MM.1S (cell line): ENCODE measurements at places on chromosomes 2 and 18.

DNA sequence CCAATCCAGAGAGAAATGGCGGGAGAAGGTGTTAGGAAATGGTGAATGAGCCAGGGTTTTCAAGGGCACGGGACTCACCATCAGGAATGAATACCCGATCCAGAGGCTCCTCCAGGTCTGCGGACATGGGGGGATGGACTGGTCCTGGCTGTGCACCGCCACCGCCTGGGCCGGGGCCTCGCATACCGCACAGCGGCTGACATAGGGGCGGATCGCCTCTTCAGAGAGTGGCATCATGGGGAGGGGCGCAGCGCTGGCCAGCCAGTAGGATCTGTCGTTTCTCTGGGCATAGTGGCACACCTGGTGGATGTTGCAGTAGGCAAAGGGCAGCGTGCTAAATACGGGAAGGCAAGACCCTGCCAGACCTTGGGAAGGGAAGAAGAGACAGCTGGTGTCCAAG is 156.1 kb downstream of the COL4A4 start:
- no peaks in the 10 kb centered on the region for H3K27me3 ChIP-seq
- H3K36me3 ChIP-seq, result no peaks in the 10 kb centered on the region
- no peak for DNase-seq
- H3K27ac ChIP-seq, result no peak overlapping the region

- no peaks in the 10 kb centered on the region for H3K27me3 ChIP-seq
- no peak overlapping the region for H3K4me3 ChIP-seq
- no peak overlapping the region for H3K27ac ChIP-seq
- H3K4me1 ChIP-seq, result no peaks in the 10 kb centered on the region
- no peaks in the 10 kb centered on the region for H3K36me3 ChIP-seq
- no peak for DNase-seq
These were observed 677.0 kb downstream of the RNF144A start for GRCh38 chr2:7594211-7594610.

- no peaks in the 10 kb centered on the region for H3K27me3 ChIP-seq
- no peak for DNase-seq
- no peaks in the 10 kb centered on the region for H3K4me1 ChIP-seq
- H3K4me3 ChIP-seq, result no peak overlapping the region
- H3K36me3 ChIP-seq, result no peaks in the 10 kb centered on the region
- no peak overlapping the region for H3K27ac ChIP-seq
These were observed 30.2 kb upstream of the IL1R2 start for GRCh38 chr2:101961338-101962191.

DNA sequence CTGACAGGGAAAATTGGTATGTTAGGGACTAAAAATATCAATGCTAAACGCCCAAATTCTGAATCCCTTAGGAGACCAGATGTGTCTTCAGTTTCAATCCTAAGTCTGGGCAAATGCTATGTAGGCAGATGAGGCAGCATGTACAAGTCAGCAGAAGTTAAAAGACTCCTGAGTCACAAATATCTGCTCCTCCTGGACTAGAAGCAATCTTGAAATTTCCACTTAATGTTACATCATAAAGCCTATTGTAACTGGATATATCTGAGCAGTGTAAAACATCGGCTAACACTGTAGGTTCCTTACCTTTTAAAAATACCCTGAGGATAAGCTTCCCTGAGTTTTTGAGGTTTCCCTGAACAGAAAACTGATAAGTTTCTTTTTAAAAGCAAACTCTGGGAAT is 1087.6 kb upstream of the PIK3C3 start:
- H3K27ac ChIP-seq, result no peak overlapping the region
- no peak for DNase-seq
- no peaks in the 10 kb centered on the region for H3K36me3 ChIP-seq
- no peaks in the 10 kb centered on the region for H3K4me1 ChIP-seq
- no peaks in the 10 kb centered on the region for H3K27me3 ChIP-seq

GRCh38 chr18:11989966-11990380 is 8.7 kb downstream of the IMPA2 start:
- no peaks in the 10 kb centered on the region for H3K36me3 ChIP-seq
- no peak overlapping the region for H3K27ac ChIP-seq
- H3K27me3 ChIP-seq, result no peaks in the 10 kb centered on the region
- H3K4me3 ChIP-seq, result no peak overlapping the region

DNA sequence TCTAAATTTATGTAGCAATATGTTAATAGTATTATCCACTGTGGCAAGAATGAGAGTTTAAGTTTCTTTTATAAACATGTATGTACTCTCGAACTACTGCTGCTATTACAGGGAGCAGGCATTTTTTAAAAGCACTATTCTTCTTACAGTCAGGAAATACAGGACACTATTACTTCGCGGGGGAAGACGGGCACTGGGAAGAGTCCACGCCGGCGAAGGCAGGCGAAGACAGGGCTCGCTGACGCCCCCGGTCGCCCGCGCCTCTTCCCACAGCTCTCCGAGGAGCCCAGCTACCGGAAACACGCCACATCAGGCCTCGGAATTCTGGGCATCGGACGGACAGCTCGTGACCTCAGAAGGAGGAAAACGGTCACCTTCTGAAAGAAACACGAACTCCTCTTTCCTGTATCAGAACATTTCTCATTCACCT is 90.2 kb downstream of the FAM161A start:
- H3K36me3 ChIP-seq, result no peaks in the 10 kb centered on the region
- H3K4me3 ChIP-seq, result peak overlapping the region; percentile 89
